ENCODE measurements at places on chromosomes 4 and X. TPM values are rescaled to one million over a fixed set of nuclear protein-coding genes. Genes with fewer than 3 reads are reported as not detected.

The SASH3 gene
- not detected for polyA plus RNA-seq

- DNase-seq = no peak
Measured at GRCh38 chrX:136386826-136387225, 86.1 kb downstream of the ADGRG4 start.

GRCh38 chr4:10640561-10641201 is 43.9 kb downstream of the CLNK start:
- DNase-seq = no peak

The RAB41 gene
- not detected for polyA plus RNA-seq

GRCh38 chr4:143097751-143098150 is 87.0 kb upstream of the USP38 start:
- no peak for DNase-seq

- no peak for DNase-seq
Measured at GRCh38 chr4:6694177-6694901, 661 bp downstream of the S100P start.

The FGFR3 gene
- polyA plus RNA-seq = 0.06 TPM

All from AG04450 (cell line).